ENCODE measurements at places on chromosomes 16 and 17.

DNA sequence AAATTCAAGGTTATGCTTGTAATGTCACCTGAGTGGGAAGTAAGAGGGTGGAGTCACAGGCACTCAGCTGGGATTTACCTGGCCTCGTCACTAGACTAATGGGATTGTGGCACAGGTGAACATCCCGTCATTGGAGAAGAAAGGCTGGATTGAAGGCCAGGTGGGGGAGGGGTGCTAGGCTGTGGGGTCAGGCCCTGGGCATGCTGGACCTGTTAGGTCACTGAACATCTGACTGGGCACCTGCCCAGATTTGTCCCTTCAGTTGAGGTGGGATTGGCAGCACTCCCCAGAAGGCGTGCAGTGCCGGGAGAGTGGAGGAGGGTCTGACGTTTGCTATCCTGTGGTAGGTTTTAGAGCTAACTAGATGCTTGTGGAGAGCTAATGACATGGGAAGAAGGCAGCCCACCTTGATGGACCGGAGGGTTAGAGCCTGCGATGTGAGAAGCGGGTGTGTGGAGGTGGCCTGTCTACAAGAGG lies 161.5 kb upstream of the ZNF267 start:
- DNase-seq: no peak

DNA sequence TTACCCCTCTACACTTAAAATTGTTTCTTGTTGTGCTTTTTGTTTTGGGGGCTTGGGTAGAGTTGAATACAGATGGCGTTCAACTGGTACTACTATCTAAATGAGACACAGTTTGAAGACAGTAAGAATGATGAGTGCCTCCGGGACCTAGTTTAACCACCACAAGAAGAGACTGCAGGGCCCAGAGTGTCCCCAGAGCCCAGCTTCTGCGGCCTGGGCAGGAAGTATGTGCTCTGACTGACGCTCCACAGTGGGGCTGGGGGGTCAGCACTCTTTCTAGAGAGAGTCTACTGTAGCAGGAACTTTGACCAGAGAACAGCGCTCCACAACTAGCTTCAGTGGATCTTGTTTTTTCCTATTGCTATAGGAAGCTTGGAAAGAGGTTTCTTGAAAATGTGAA lies 174.0 kb downstream of the VPS53 start:
- DNase-seq: no peak

DNA sequence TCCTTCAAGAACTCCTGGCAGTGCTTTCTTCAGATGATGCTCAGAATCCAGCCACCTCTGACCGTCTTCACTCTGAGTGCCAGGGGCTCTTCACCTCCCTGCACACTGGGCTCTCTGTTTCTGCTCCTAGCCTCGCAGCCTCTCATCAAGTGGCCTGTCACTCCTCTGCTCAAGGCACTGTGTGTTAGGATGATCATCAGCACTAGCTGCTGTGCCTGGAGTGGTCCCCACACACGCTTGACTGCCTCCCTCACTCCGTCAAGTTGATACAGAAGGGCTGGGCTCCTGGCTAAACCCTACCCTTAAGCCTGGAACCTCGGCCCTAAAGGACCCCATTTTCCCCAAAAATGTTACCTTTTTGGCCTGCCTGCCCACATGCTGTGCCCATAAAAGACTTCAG lies 15.6 kb downstream of the KRT9 start:
- DNase-seq: no peak

DNA sequence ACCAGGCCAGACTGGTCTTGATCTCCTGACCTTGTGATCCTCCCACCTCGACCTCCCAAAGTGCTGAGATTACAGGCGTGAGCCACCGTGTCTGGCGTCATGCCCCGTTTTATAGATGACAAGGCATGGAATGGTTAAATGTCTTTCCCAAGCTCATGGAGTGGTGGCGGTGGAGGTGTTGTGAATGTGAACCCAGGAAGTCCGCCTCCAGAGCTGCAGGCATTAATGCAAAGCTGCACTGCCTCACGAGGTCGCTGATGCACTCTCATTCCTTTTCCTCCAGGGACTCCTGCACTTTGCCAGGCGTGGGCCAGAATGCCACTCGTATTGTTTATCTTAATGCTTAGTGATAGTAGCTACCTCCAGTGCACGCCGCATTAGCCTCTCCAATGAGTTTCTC lies 149.6 kb downstream of the WWOX start:
- DNase-seq: no peak

- no peak for DNase-seq
Observed at GRCh38 chr16:1492082-1492922, 858 bp upstream of the TELO2 start.

Measured in NT2/D1 (cell line).